MV-4-11 (cell line): ENCODE measurements at places on chromosomes 4 and X.

- peak; percentile 75 for DNase-seq
These were observed at the start of gene BMP2K for GRCh38 chr4:78776079-78776728. TSS of gene BMP2K (plus strand) at chr4:78776350. CDS start at chr4:78776544, 194 bp downstream.

GRCh38 chrX:39967348-39967747 lies 130.4 kb downstream of the BCOR start:
- DNase-seq, result no peak

- no peak for DNase-seq
These were observed 1397.5 kb downstream of the PCDH7 start for GRCh38 chr4:32117693-32118092.

DNA sequence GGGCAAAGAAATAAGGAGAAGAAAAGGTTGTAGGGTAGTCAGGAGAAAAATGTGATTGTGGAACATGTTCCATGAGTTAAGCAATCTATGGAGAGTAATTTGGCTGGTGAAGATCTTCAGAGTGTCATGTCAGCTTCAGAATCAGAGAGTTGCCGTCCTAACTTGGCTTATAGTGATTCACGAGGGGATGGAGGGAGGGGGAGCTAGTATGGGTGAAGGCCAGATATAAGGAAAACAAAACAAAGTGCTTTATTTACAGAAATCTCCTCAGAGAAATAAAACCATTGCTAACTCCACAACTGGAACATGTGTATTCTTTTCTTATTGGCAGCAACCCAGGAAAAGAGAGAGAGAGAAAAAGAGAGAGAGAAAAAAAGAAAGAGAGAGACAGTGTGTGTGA lies 256.5 kb upstream of the NRK start:
- DNase-seq, result no peak

DNA sequence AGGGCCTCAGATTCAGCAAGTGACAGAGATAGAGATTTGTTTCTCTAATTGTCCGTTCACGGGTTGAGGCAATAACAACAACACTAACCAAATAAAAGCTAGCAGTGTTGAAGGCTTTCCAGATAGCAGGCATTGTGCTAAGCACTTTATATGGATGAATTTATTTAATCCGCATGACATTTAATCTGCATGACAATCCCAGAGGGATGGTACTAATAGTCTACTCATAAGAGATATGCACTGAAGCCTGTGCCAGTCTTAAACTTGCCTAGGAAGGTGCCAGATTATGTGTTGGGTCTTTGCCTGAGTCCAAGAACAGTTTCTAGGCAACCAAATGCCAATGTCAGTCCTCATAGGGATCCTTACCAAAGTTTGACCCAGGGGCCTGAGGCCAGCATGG lies 37.7 kb upstream of the FAT1 start:
- DNase-seq, result no peak

DNA sequence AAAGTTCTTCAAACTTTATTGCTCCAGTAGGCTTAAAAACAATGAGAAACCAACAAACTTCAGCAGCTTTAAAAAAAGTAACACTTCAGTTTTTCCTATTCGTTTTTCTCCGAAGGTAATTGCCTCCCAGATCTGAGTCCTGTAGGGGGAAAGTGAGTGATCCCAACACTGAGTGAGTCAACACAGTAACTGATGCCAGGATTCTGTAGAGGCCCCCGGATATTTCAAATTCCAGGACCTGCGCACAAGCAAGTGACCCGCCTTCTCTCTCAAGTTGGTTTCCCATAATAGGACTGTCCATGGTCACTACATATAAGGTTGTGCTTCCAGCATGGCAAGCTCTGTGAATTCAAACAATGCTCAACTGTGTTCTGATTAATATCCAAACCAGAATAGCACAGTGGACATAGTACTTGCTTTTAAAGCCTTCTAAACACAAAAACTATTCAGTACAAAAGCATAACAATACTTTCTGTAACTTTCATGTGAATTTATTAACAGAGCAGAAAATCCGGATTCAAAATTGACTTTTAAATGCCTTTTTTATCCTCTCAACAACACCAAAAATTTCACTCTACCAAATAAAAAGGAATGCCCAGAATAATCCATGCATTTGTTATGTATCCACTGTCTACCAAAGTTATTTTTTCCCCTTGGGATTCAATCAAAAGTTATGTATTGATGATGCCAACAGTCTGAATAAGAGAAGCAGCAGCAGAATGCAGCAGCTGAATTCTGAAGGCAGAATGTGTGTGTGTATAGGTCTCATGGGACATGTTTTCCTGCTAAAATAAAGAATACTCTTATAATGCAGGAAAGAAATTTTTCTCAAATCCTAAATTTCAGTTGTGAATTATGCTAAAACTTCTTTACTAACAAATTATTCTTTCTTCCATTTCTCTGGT lies at the start of gene DMD:
Gene DMD, minus strand, starts transcription at position 194 of the 905 bp plus-strand sequence. CDS start 237 bp downstream, outside the sequence.
- no peak for DNase-seq

DNA sequence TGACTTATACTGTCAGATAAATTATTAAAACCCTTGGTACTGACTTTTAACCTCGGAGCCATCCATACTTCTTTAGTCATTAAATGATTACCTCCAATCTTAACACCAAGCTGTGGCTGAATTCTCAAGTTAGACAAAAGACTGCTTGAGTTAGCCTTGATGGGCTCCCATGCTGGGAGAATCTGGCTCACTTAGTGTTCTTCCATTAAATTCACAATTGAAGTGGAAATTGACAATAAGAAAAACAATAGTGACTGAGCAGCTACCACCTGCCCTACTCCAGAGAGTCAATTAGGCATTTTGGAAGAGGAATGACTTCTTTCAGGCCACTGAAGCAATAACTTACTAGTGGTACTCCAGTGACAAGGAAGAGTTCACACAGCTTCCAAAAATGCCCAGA lies 503.0 kb upstream of the CPXCR1 start:
- DNase-seq, result no peak

DNA sequence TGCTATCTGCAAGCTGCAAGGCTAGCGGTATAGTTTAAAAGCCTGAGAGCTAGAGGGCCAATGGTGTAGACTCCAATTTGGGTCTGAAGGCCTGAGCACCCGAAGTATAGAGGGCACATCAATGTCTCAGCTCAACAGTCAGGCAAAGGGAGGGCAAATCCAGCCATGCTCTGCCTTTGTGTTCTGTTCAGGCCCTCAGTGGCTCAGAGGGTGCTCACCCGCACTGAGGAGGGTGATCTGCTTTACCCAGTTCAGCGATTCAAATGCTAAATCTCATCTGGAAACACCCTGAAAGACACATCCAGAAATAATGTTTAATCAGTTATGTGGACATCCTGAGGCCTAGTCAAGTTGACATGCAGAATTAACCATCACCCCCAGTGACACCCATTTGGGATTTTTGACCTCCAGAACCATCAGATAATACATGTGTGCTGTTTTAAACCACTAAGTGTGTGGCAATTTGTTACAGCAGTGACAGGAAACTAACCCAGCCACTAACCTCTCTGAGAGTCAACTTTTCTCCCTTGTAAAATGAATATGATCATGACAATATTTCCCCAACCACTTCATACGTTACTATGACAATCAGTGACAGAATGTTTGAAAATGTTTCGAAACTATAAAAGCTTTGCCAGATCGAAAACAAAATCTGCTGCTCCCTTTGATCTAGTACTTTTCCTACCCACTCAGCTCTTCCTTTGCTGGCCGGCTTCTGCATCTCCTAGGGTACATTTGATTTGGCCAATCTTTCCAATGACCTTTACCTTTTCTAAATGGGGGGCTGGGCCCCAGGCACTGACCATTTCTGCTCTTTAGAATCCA lies 8.4 kb upstream of the TBL1X start:
- peak; percentile 82 for DNase-seq

GRCh38 chrX:75337525-75337924 lies 63.6 kb downstream of the UPRT start:
- DNase-seq, result no peak

DNA sequence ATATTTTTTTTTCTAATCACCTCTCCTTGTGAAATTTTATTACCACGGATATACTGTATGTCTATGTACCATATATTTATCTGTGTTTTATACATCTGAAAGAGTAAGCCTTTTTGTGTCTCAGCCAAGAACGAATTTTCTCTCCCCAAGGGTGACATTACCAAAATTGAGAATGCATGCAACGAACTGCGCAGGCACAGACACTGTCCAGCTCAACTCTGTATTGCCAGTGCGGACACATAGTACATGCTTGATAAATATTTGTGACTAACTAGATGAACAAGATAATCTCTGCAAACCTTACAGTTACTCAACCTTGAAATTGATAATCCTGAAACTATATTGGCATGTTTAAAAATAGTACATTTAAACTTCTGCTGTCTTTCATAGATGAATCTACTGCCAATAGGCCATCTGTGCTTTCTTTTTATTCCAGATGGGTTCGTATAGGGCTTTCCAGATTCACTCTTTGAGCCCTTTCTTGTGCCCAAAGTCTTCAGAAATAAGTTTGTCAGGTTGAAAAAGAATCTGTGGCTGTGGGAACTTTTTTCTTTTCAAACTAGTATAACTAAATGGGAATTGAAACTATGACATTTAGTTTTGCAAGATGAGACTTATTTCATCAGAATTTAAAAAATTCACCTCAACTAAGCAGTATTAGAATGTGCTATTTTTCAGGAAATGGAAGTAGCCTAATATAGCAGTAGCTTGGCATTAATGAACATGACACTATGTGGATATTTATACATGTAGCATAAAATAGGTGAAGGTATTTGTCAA lies 38.9 kb downstream of the DTHD1 start:
- DNase-seq, result peak; percentile 79

DNA sequence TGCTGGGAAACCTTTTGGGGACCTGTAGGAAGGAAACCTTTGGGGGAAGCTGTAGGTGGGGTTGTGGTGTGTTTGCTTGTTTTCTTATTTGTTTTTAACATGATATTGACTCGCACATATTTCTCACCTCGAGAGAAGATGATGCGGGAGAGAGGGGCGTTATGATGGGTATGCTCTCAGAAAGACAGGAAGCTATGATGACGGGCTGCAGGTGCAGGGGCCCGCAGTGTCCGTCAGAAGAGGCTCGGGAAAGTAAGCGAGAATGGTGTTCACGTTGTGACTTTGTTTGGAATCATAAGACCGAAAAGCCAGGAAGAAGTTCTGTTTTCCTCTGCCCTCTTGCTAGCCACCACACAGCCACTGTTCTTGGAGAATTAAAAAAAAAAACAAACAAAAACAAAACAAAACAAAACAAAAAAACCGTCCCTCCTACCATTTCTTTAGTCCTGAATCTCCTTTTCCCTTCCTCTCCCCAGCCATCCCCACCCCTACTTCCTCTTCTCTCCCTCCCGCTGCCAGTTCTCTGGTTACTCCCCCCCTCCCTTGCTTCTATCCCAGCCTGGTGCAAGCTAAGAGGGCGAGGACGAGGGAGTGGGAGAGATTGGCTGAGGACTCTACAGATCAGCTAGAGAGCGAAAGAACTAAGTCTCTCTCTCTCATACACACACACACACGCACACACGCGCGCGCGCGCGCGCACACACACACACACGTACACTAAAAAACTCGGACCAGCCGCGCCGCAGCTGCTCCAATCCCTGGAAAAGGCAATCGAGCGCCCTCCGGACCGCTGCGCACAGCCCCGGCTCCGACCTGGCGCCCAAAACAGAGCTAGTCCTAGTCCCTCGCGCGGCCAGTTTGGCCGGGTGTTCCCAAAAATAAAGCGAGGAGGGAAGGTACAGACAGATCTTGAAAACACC lies at the start of gene BMP3:
Gene BMP3, plus strand, starts transcription at position 648 of the 920 bp plus-strand sequence. CDS start 577 bp downstream, outside the sequence.
- no peak for DNase-seq

DNA sequence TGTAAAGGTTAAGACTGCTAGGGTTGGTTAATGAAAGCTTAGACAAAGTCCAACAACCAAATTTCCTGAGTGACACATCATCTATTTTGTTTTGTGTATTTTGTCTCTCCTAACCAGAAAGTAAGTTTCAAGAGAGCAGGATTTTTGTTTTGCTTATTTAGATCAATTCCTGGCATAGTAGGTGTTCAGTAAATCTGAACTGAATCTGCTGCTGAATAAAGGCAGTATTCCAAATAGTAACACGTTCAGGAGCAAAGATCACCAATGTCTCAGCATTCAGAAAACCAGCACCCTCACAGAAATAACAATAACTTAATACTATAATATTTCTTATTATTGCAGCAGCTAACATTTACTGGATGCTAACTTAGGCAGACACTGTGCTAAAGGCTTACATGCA lies 12.2 kb downstream of the FBXW7 start:
- no peak for DNase-seq

- DNase-seq, result no peak
These were observed 2.2 kb downstream of the KIT start for GRCh38 chr4:54659749-54660535.

DNA sequence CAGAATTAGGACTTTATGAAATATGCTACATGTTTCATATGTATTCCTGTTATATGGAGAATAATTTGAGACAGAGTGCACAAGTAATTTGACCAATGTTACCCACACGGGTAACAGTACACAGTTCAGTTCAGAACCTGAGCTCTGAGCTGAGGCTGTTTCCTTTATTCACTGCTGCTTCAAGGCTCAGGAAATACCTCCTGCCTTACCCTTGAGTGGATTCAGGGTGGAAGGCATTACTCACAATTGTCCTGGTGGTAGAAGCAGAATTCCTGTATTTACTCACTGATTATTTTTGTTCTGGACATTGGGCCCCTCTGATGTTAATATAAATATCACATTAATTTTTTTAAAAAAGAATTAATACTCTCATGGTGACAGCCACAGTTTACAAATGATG lies 73.5 kb upstream of the CAMK2D start:
- no peak for DNase-seq

DNA sequence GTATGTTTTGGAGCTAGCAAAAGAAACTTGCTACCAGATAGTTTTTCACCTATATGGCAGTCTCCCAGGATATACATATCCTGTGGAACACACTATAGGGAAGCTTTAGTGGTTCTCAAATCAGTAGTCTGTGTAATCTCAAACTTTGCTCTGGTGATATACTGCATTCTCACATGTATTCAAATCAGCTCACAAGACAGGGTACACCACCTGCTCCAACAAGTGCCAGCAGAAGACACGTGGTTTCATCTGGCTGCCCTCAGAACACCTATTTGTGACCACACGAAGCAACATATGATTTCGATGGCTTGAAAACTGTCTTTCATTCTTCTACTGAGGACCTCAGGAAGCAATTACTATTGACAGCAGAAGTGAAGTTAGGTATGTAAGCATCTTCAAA lies 37.7 kb downstream of the BCLAF3 start:
- DNase-seq, result no peak
